ENCODE measurements at places on chromosomes 13 and 19. TPM values are rescaled to one million over a fixed set of nuclear protein-coding genes. Genes with fewer than 3 reads are reported as not detected.

GRCh38 chr19:16133818-16134217 lies 9.7 kb upstream of the HSH2D start:
- no peak for DNase-seq

DNA sequence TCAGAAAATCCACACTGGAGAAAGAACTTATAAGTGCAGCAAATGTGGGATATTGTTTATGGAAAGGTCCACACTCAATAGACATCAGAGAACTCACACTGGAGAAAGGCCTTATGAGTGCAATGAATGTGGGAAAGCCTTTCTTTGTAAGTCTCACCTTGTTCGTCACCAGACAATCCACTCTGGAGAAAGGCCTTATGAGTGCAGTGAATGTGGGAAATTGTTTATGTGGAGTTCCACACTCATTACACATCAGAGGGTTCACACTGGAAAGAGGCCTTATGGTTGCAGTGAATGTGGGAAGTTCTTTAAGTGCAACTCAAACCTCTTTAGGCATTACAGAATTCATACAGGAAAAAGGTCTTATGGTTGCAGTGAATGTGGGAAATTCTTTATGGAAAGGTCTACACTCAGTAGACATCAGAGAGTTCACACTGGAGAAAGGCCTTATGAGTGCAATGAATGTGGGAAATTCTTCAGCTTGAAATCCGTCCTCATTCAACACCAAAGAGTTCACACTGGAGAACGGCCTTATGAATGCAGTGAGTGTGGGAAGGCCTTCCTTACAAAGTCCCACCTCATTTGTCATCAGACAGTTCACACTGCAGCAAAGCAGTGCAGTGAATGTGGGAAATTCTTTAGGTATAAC lies 12.0 kb upstream of the ZNF548 start:
- DNase-seq = no peak

- DNase-seq = no peak
These were observed 36.1 kb downstream of the GADD45B start for GRCh38 chr19:2511991-2512390.

DNA sequence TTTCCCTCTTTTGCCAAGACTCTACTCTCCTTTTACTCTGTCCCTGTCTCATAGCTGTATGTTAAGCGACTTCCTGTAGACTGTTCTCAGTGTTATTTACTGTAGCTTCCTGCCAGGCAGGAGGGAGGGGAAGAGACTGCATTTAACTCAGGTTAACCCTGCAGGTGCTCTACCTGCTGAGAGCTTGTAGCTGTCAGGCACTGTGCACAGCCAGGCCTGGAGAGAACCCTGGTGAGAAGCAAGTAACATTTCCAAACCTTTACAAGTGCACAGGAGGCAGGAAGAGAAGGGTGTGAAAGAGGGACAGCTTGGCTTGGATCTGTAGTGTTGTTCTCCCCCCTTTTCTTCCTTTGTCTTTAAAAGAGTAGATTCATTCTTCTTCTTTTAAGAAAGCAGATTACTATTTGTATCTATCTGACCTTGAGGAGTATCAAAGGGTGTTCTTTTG lies 167.1 kb downstream of the LMO7 start:
- no peak for DNase-seq

DNA sequence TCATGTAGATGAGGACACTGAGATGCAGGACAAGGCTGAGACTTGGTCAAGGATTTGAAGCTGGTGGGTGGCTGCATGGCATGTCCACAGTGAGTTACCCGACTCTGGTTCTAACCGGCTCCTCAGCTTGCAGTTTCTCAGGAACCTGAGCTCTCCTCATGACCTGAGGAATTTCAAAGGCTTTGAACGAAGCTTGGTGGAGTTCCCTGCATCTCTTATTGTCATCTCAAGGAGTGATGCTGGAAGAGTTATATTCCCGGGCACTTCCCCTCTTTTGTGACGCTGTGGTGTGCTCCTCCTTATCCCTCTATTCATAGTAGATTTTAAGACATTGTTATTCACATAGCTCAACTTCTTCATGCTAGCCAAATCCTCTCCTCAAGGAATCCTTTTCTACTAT lies 500.1 kb upstream of the HTR2A start:
- no peak for DNase-seq

- peak; percentile 78 for DNase-seq
These were observed 40.8 kb upstream of the ISYNA1 start for GRCh38 chr19:18478545-18479311.

DNA sequence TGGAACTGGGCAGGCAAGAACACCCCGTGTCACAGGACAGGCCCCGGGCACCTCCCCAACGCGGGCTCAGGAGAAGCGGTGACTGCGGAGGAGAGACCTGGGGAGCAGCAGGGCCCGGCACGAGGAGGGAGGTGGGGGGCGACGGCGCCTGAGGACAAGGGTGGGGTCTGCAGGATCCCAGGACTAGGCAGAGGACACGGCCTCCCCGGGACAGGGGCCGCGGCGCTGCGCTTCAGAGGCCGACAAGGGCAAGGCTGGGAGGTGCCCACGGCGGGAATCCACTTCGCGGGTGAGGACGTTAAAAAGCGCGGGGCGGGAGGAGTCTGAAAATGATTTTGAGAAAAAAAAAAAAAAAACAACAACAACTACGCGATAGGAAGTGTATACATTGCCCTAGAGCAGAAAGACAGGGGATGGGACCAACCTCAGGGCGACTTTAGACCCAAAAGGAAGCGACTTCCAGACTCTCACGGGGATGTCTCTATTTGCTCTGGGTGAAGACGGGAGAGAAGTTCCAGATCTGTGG lies 44.9 kb downstream of the ZNF611 start:
- no peak for DNase-seq

DNA sequence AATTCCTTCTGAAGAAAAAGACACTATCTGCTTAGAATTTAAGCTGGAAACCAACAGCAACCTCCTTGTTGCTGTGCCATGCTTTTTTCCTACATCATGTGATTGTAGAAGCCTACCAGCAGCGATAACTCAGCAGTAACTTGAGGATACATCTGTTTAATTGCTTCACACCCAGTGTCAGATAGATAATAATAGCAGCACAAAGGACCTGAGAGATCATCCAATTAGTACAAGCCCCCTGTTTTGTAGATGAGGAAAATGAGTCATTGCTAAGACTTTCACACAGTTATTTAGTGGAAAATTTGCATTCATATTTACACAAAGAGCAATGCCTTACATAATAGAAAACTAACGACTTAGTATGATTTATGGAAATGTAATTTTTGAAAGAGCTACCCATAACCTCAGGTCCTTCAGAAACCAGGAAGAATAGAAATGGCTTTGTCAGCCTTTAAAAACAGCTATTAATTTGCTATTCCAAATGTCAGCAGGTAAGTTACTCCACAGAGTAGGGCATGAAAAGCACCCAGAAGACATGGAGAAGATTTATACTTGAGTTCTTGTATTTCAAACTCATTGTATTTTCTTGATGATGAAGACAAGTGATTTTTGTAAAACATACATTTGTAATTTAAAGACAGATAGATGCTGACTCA lies 93.7 kb upstream of the SGCG start:
- DNase-seq = no peak

GRCh38 chr13:88086577-88086976 lies 415.4 kb downstream of the SLITRK5 start:
- DNase-seq = no peak

DNA sequence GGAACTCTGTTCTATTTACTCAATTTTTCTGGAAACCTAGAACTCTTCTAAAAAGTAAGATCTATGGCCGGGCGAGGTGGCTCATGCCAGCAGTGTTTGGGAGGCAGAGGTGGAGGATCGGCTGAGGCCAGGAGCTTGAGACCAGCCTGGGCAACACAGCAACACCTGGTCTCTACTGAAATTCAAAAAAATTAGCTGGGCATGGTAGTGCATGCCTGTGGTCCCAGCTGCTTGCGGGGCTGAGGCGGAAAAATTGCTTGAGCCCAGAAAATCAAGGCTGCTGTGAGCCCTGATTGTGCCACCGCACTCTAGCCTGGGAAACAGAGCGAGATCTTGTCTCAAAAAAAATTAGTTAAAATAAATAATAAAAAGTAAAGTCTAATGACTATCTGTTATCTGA lies 28.6 kb downstream of the F2RL3 start:
- no peak for DNase-seq

- no peak for DNase-seq
These were observed 1289.0 kb downstream of the SLITRK1 start for GRCh38 chr13:82593239-82593638.

- no peak for DNase-seq
These were observed 11.8 kb upstream of the HSH2D start for GRCh38 chr19:16131648-16132047.

DNA sequence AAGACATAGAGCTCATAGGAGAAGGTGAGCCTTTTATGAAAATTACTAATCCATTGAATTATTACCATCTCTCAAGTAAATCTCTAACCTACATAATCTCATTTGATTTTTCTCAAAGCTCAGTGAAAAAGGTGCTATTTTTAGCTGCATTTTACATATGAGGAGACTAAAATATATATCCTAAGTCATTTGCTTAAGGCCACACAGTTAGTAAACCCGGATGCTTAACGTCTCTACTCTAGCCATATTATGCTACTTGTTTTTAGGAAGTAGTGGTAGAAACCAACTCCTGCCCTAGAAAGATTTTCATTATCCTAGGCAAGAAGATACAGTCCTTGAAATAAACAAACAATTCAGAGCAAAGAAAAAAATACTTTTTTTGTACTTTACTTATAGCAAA lies 108.9 kb downstream of the RBM26 start:
- no peak for DNase-seq

- peak; percentile 69 for DNase-seq
These were observed 115.1 kb downstream of the KCNRG start for GRCh38 chr13:50130123-50130946.

GRCh38 chr13:106376401-106377112 lies 158.9 kb downstream of the EFNB2 start:
- peak; percentile 75 for DNase-seq

DNA sequence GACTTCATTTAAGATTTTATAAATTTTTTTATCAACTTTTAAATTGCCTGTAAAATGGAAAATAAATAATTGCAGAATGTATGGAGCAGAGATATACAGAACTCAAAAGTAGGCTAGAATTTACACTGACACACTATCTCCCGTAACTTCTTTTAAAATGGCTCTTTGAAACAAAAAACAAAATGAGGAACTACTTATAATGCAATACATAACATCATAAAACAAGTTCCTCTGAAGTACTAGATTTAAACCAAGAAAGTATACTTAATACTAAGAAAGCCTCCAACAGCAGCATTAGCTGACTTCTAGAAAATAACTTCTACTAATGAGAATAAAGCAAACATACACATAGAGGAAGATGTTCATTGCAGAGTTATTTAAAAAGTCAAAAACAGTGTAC lies 17.0 kb downstream of the RBM26 start:
- DNase-seq = no peak

GRCh38 chr13:109955598-109955997 lies 169.2 kb upstream of the IRS2 start:
- DNase-seq = no peak

- peak; percentile 33 for DNase-seq
These were observed 932.5 kb upstream of the MIR17HG start for GRCh38 chr13:90414691-90415596.

GRCh38 chr19:37999309-38000213 lies 92.6 kb downstream of the SIPA1L3 start:
- DNase-seq = peak; percentile 97

The DZIP1 gene
- total RNA-seq = 1.1 TPM

The PINLYP gene
- total RNA-seq = 4.6 TPM

The SUCLA2 gene
- 29.2 TPM for total RNA-seq
